Hepatic stellate cell (primary cell): ENCODE measurements at places on chromosomes 1 and 21.

- DNase-seq = no peak
These were observed 9.4 kb upstream of the SAMD13 start for GRCh38 chr1:84291882-84292655.

- DNase-seq = no peak
These were observed 38.3 kb downstream of the RHBG start for GRCh38 chr1:156407344-156407743.

DNA sequence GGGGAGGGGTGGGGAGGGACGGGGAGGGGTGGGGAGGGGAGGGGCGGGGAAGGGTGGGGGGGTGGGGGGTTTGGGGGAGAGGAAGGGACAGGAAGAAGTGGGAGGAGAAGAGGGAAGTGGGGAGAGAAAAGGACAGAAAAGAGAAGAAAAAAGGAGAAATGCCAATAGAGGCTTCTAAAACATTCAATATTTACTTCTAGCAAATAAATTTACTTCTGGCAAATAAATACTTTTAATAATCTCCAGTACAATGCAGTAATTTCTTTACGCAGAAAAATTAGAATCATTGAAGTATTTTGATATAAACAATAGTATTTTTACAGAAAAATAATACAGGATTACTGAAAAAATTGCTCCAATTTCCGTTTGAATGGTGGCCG is 9.4 kb upstream of the GPR161 start:
- no peak for DNase-seq

GRCh38 chr1:39576016-39576657 is 453 bp downstream of the PABPC4 start:
- peak; percentile 25 for DNase-seq

GRCh38 chr21:34921151-34921550 is 128.0 kb downstream of the RUNX1 start:
- DNase-seq = no peak

- no peak for DNase-seq
These were observed 3.2 kb downstream of the TRPM2 start for GRCh38 chr21:44356636-44357035.

DNA sequence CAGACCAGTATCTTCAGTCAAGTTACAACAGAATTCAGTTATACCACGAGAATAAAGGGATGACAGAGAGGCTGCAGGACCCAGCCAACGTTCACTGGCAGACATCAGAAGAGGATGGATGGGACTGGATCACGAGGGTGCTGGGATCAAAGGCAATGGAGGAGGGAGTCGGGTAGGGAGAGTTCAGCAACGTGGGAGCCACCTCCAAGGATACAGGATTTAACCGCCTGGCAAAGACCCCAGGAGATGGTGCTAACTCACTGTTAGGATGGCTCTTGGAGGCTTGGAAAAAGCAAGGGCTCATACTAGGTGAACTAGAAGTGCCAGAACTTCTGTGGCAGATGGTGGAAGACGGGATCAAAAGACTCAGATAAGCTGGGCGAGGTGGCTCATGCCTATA is 99.1 kb upstream of the DISP3 start:
- DNase-seq = no peak

GRCh38 chr1:154958036-154958435 is 2.1 kb upstream of the PBXIP1 start:
- DNase-seq = no peak

DNA sequence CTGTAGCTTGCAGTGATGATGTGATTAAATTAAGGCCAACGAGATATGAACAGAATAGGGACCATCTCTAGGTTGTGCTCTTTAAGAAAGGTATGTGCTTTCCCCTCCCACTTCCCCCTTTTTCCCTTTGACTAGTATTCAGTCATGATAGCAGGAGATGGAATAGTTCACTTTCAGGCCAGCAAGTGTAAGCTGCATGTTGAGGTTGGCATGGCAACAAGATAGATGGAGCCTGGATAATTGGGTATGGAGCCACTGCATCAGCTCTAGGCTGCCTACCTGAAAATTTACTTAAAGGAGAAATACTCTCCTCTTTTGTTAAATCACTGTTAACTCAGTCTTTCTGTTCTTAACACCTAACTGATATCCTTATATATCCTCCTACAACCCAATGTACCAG is 1.5 kb upstream of the CRP start:
- DNase-seq = no peak

DNA sequence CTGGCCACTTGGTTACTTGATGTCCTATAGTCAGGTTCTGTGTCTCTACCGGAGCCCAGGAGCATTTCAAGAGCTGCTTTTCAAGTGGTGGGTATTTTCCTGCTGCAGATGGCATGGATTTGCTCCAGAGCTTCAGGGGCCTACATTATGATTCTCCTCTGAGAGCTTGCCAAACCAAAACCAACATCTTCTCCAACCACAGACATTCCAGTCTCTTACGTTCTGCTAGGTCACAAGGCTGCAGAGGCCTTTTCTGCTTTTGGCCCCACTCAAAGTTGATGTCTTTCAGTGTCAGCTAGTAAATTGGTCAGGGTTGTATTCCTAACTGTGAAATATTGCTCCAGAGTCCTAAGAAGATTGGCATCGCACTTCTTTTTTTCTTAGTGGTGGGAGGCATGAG is 14.7 kb upstream of the AQP10 start:
- no peak for DNase-seq

DNA sequence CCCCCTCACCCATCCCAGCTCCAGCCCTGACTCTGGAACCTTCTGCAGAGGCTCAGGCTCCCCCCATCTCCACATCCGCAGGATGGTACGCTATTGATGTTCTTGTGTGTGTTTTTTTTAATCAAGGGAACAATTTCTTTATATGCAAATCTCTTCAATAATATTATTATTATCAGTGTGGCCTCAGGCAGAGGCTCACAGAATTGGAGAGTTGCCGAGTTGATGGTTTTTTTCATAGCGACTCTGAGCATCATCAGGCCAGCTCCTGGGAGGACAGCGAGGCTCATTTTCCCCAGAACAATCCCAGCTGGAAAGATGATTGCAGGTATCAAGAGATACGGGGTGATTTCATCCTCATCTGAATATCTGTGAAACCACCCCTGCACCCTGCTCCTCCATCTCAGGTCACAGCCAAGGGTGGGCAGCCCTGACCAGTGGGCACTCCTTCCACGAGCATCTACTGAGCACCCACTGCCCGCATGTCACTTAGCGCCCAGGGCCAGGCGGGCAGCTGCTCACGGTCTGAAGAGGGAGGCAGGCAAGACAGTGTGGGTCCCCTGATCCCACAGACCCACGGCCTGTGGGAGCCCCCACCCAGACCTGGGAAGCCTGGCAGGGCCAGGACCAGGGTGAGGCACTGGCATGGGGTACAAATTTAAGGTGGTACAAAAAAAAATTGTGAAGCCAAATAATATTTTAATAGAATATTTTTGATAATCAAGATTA is 245.6 kb upstream of the VAMP3 start:
- DNase-seq = no peak

DNA sequence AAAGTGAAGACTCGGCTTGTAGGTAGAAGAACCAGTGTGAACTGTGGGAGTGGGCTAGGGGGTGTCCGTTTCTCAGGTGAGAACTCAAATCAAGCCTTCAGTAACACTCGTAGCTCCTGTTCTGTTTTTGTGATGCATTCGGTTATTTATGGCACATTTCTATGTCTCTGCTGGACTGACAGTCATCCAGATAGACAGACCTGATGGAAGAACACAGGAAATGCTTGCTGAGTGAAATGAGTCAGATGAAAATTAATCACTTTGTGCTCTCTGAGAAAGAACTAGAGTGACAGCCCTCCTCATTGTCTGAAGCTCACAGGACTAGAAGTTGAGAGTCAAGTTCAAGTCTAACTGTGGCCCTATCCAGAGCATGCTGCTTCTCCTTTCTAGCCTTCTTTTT is 360.1 kb upstream of the PLXNA2 start:
- no peak for DNase-seq

DNA sequence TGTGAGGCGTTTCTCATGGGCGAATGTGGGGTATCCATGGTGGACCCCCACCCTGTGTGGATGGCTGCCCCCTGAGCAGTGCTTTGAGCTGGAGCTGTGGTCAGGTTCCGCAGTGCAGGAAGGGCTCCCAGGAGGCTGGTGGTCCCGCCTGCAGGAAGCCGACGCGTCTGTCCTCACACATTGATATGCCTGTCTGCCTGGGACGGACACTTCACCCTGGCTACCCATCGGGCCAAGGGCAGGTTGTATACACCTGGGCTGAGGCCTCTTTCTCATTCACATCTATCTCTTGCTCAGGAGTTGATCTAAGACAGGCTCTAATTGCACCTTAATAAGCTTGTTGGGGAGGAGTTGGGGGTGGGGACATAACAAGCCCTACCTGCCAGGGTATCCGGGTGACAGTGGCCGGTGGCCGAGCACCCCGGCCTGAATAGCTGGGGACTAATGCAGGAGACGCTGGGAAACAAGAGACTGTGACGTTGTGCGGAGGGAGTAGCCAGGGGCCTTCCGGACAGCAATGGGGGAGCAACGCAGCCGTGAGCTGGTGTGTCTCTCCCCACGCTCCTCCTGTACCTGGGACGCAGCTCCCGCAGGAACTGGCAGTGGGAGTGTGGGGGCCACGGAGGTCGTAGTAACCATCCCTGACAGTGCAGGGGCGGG is 21.7 kb downstream of the PDXK start:
- peak; percentile 58 for DNase-seq

DNA sequence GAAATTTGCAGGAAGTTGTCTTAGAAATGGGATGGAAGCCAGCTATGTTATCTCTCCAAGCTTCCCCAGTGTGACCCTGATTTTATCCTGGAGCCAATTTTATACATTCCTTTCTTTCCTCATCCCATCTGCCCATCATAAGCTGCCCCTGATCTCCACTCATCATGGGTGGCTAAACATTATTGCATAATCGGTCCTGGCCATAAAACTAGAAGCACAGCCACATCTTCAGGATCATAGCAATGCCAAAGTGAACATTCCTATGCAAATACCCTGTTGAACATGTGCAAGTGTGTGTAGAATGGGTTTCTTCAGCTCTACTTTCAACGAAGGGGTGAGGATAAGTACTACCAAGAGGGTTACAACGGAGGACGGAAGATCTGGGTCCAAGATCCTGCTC is 50.6 kb upstream of the COG2 start:
- DNase-seq = no peak

DNA sequence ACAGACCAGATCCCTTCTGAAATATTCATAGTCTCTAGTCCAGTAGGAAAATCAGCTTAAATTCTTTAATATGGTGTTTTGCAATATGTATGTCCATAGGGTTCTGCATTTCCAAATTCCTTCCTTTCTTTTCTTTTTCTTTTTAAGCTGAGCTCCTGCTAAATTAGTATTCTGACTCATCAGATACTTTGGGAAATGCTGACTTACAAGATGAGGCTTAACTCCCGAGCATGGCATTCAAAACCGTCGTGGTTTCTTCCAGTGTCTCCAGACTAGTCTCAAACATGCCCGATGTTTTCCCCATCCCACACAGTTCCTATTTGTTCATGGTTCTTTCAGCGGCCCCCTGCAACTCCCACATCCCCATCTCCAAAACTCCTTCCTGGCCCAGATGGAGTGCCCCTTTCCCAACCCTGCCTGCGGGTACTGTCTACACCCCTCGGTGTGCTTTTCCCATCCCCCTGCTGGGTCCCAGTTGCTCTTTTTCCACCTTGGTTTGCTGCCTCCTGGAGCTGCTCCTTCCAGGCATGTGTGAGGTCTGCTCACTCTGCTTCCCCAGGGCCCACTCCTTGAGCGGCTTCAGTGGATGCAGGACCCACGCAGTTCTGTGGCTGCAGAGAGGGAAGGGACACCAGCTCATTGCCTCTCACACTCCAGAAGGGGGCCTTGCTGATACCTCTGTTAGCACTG is 19.5 kb upstream of the ETV3 start:
- peak; percentile 29 for DNase-seq

DNA sequence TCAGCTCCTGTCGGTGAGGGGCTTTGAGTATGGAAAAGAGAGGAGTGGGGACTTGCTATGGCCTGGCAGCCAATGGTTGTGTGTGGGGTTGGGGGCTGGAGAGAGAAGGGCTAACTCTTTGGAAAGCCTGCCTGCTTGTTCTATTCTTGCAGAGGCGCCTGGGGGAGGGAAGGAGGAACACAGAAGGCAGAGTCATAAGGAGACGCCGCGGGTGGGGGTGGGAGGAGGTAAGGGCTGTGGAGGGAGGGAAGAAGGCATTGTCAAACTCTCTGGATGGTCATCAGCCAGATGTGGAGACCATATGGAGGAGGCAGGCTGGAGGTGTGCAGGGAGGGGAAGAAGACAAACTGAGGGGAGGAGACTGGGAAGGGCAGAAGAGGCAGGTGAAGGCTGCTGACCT is 70.0 kb downstream of the PLXNA2 start:
- no peak for DNase-seq

- no peak for DNase-seq
These were observed 420 bp upstream of the IFI16 start for GRCh38 chr1:159009287-159009686.

DNA sequence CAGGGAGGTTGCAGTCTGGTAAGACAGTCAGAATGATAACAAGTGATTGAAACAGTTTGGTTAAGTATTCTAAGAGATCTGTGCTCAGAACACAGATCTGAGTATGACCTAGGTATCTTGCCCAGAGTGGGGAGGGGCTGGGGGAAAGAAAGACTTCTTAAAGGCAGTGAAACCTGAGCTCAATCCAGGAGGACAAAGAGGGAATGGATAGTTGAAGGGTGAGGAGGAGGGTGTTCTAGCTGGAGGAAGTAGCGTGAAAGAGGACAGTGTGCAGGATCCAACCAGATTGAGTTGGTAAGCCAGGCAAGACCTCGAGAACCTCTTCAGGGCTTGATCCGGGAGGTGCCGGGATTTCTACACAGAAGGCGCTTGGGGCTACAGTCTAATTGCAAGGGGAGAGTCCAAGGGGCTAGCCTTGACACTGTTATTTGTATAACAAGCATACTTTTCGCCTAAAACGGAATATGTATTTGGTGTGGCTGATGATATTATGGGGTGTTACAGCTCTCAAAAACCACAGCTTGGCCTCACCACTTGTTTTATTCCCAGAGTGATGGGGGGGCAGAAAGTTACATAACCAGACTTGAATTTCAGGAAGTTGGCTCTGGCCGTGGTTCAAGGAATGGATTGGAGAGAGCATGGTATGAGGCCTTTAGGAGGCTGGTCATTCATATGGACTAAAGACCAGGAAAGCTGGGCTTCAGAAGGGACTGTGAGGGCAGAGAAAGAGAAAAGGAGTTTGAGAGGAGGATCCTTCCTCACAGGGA is 19.1 kb downstream of the RCSD1 start:
- DNase-seq = no peak

GRCh38 chr21:33820230-33820770 is 95.3 kb downstream of the ATP5PO start:
- DNase-seq = no peak

GRCh38 chr1:222634180-222635013 is 16.5 kb downstream of the MIA3 start:
- peak; percentile 24 for DNase-seq

GRCh38 chr1:170518965-170519364 is 13.0 kb upstream of the GORAB start:
- no peak for DNase-seq

DNA sequence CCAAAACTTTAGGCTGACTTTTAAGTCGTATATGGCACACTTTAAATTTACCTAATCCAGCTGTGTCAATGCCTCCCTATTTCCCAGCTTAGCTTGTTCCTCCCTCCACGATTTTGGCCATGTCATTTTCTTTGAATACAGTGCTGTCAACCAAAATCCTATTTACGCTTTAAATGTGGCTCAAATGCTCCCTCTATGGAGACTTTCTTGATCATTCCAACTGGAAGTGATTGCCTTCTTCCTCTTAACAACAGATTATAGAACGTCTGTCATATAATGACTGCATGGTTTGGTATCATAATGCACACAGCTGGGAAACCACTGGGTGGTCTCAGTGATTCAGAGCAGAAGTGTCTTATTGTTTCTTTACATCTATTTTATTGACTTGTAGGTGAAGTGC is 18.9 kb upstream of the BATF3 start:
- no peak for DNase-seq

- no peak for DNase-seq
These were observed 67.9 kb upstream of the KIRREL1 start for GRCh38 chr1:157925419-157926166.

GRCh38 chr1:64425521-64425920 is 44.4 kb upstream of the CACHD1 start:
- DNase-seq = no peak
